ENCODE measurements at places on chromosomes 2 and 18.

GRCh38 chr2:101983928-101984327 is 7.8 kb upstream of the IL1R2 start:
- DNase-seq: peak; percentile 48

- peak; percentile 34 for DNase-seq
These were observed 441 bp downstream of the MPHOSPH10 start for GRCh38 chr2:71130905-71131244.

- no peak for DNase-seq
These were observed 327.4 kb downstream of the RND3 start for GRCh38 chr2:150160058-150160457.

GRCh38 chr18:37547196-37547827 is 18.3 kb downstream of the CELF4 start:
- DNase-seq: no peak

DNA sequence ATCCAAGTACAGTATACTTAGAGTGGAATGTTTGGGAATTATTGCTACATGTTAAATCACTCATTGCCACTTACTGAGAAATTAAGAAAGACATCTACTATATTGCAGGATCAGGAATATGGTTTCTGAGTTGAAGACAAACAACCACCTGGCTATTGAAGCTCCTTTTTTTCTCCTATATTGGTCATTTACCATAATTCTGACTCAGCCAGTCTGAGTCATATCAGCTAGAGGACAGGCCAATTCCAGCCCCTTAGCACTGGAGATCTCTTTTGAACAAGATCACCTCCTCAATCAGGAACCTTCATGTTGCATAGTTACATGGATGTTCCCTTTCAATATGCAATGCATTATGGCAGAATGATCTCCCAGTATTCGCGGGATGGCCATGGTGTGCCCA is 42.7 kb upstream of the CDH19 start:
- DNase-seq: no peak

- DNase-seq: peak; percentile 32
These were observed 82.9 kb downstream of the CHRNA1 start for GRCh38 chr2:174681099-174682006.

GRCh38 chr2:98505311-98505808 is 60.7 kb downstream of the INPP4A start:
- DNase-seq: no peak

- DNase-seq: no peak
These were observed 69.3 kb downstream of the KCNE4 start for GRCh38 chr2:223121283-223121682.

- no peak for DNase-seq
These were observed 33.1 kb upstream of the REG3G start for GRCh38 chr2:78992451-78992806.

DNA sequence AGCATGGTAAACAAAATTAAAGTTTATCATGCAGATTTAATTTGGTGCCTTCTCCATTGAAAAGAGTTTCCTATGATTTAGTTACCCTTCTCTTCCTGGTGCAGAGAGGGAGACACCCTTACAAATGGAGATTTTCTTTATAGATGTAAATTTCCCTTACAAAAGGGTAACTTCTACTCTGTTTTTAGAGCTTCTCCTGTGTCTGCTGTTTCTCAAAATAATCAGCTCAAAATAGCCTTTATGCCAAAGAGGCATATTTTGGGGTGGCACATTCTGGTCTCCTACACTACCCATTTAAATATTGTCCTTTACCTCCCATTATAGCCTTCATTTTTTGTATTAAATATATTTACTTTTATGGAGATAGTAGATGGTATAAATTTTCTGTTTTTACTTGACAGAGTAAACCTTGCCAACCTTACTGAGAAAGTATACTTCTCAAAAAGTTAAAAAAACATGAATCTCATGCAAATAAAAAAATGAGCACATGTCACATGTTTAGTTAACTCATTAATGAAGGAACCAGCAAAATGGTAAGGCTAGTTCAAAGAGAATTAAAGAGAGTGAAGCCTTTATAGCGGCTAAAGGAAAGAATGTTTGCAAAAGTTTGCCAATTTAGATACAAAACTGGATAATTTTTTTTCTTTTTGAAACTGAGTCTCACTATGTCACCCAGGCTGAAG is 83.3 kb upstream of the MSH6 start:
- no peak for DNase-seq

DNA sequence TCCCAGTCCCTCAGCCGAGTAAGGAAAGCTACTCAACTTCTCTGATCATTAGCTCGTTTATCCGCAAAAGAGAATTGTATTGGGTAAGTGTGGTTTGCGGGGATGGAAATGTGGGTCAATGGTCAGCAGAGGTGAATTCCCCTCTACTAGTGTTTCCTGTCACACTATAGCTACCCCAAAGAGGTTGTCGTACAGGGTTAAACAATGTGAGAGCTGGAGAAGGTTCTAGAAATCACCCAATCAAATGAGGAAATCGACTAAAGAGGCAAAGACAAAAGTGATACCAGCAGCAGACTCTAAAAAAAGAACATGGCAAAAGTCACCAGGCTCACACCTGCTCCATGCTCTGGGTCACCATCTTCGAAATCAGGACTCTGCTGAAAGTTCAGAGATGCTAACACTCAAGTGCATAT is 144.7 kb upstream of the ITGA4 start:
- DNase-seq: no peak

DNA sequence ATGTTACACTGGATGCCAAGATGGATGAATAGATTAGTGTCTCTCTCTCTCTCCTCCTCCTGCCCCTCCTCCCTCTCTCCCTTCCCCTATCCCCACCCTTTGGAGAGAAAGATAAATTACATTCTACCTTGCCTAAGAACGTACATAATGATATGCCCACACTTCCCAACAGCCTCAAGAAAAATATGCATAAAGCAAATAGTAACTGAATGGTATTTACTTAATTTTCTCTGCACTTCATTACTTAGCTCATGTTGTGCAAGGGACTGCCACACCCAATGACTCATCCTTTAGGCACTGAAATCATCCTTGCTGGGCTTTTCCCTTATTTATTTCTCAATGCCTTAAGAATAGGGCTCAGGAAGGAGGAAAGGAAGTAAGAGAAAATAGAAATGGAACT is 137.3 kb upstream of the PID1 start:
- peak; percentile 99 for DNase-seq

GRCh38 chr18:23073996-23074606 is 61.2 kb upstream of the CABLES1 start:
- DNase-seq: no peak

DNA sequence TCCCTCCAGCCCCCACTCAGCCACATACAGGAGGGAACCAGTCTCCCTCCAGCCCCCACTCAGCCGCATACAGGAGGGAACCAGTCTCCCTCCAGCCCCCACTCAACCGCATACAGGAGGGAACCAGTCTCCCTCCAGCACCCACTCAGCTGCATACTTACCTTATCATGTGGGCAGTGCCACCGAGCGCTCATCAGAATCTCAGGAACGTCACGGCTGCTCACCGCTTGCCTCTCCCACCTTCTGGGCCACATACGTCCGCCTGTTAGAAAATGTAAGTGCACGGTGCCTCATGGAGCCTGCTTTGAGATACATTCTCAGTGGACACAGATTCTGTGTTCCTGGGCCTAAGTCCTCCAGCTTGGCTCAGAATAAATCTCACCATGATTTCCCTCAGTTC is 124.8 kb downstream of the PXDN start:
- no peak for DNase-seq

DNA sequence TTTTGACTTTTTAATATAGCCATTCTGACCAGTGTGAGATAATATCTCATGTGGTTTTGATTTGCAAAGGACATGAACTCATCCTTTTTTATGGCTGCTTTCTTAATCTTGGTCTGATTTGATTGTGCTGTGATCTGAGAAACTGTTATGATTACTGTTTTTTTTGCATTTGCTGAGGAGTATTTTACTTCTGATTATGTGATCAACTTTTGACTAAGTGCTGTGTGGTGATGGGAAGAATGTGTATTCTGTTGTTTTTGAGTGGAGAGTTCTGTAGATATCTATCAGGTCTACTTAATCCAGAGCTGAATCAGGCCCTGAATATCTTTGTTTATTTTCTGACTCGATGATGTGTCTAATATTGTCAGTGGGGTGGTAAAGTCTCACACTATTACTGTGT is 16.8 kb downstream of the SP140L start:
- no peak for DNase-seq

DNA sequence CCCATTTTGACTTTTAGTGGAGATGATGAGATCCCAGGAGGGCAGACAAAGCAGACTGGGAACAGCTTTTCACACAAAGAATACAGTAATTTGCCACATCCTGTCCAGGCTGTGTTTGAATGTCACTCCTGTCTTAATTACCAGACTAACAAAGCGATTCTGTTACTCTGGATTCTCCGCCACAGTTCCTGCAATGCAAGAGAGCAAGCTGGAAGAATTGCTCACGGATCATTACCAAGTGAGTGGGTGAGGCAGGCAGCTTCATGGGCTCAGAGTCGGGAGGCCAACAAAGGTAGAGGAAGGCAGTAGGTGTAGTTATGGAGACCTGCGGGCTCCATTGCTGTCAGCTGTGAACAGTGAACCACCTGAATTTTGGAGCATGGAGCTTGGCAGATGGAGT is 250.5 kb upstream of the ATP5MC3 start:
- no peak for DNase-seq

GRCh38 chr2:120300385-120300784 is 45.6 kb upstream of the INHBB start:
- DNase-seq: no peak

- no peak for DNase-seq
These were observed 164.8 kb upstream of the STK17B start for GRCh38 chr2:196336207-196336606.

- peak; percentile 64 for DNase-seq
These were observed 61.2 kb downstream of the DCC start for GRCh38 chr18:52401236-52401635.

DNA sequence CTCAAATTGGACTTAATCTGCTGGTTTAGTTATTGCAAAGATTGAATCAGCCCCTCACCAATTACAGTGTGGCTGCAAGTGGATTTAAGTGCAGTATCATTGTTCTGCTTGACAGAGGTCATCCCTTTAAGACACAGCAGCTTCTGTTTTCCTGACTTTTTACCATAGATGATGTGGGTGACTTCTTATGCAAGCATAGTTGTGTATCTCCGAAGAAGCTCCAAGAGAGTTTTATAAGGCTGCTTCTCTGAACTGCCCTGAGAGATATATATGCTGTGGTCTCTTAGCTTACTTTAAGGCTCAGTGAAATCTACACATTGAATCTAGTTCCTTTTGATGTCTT is 3.5 kb downstream of the TRIB2 start:
- no peak for DNase-seq

GRCh38 chr18:44678725-44679055 is 2.0 kb upstream of the SETBP1 start:
- no peak for DNase-seq

- DNase-seq: no peak
These were observed 12.7 kb upstream of the IL18R1 start for GRCh38 chr2:102342888-102343287.

DNA sequence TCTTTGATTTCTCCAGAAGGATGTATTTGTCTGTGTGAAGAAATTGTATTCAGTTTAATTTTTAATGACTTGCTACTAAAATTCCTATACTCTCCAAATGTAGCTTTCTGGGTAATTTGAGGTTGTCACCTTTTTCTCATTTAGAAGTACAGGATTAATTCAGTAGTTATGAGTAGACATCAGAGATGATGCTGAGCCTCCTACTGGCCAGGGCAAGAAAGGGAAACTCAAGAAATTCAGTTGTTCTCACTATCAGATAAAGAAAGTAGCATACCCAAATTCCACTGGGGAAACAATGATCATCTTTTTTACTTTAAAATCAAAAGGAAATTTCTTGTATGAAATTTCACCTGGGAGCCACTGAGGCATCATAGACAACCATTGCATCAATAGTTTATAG is 199.4 kb downstream of the SATB2 start:
- DNase-seq: peak; percentile 15

DNA sequence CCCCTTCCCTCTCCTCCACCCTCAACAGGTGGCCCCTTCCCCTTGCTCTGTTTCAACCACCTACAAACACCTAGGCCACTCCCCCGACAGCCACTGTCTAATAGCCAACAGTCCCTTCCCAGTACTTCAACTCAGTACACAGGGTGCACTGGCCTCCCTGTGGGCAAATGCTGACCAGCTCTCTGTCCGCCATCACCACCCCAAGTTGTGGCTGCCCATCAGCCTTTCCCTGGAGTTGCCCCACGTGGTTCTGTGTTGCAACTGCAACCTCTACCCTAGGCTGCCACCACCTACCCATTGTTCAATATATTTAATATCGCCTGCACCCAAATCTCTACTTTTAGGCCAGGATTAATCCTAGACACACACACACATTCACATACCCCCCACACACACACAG is 173.5 kb downstream of the MREG start:
- DNase-seq: no peak

DNA sequence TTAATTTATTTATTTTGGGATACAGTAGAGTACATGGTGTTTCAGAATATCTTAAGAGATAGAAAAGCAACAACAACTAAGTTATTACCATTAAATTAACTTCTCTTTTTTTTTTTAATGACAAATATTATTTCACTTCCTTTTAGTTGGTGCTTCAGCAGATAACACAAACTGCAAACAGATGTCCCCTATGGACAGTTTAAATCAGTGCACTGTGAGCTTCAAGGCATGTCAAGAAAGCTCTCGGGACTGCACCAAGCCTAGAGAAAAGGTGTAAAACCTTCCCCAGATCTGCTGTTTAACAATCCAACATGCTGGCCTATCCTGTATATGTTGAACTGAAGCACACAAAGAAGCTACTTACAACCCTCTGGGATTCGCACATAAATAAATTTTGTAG is 122.7 kb downstream of the TCF4 start:
- DNase-seq: no peak

DNA sequence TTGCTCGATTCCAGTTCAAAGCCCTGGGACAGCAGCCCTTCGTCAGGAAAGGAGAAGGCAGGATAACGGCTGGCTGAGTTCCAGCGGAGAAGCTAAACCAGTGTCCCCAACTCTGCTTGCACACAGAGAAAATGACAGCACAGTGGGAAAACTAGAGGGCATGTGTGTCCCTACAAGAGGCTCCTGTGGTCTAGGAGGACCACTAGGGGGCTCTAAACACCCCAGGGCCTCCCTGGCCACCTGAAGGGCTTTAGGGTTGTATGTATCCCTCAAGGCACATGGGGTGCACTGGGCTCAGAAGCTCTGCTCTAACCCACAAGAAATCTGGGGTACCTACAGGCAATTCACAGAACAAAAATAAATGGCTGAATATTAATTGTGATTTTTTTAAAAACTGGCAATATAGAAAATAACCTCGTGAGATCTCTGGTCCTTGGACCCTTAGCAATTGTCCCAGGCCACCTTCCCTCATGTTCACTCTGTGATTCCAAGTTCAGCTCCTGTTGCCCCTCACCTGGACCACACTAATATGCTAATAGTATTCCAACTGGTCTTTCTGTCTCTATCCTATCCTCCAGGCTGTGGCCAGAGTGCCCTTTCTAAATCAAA is 17.5 kb downstream of the STAT1 start:
- DNase-seq: peak; percentile 22

GRCh38 chr2:29073933-29074332 is 390 bp downstream of the PCARE start:
- DNase-seq: no peak

DNA sequence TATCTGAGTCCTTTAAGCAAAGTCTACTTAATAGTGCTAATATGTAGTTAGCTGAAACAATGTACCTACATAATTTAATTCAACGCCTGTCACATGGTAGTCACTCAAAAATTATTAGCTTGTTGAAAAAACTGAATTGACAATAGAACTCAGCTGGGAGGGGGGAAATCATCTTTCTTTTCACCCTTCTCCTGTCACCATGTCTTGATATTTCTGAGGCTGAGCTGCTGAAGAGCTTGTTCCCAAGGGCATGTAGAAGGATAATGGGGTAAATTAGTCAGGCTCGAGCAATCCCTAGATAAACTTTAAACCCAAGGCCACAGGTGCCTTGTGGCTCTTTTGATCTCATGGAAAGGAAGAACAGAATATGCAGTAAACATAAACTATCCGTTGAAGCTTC is 339.6 kb upstream of the LRATD1 start:
- no peak for DNase-seq

Data from renal cortical epithelial cell (primary cell).